ENCODE measurements at places on chromosomes 1 and 21. TPM values are rescaled to one million over a fixed set of nuclear protein-coding genes. Genes with fewer than 3 reads are reported as not detected.

DNA sequence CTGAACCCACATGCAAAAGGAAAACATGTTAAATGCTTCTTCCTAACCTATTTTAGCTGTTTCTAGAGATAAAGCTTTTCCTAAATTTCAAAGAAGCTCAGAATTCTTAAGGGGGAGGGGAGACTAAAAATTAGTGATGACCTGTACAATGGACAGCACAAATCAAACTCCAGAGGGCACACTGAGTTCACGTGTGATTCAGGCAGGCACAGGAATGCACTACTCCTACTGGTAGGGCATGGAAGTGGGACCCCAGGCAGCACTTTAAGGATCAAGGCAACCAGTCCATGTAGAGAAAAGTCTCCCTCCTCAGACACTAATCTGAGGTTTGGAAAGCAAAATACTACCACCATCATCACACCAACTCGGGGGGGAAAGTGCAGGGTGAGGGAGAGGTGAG, 31.3 kb upstream of the CLCA4 start:
- H3K27ac ChIP-seq: no peak overlapping the region
- H3K36me3 ChIP-seq: no peaks in the 10 kb centered on the region
- H3K4me3 ChIP-seq: no peak overlapping the region
- no peak for DNase-seq

GRCh38 chr1:119475866-119476439, 31.1 kb upstream of the HSD3B1 start:
- H3K27ac ChIP-seq: no peak overlapping the region
- no peak overlapping the region for H3K4me3 ChIP-seq
- H3K36me3 ChIP-seq: no peaks in the 10 kb centered on the region
- peaks cover 5% of the 10 kb centered on the region for H3K27me3 ChIP-seq

GRCh38 chr1:53657891-53658396, 81.0 kb downstream of the GLIS1 start:
- H3K27ac ChIP-seq: no peak overlapping the region
- no peak for DNase-seq
- H3K4me3 ChIP-seq: no peak overlapping the region
- H3K27me3 ChIP-seq: peaks cover 7% of the 10 kb centered on the region

Gene CD5L
- not detected for total RNA-seq

Gene APOBEC4
- total RNA-seq: not detected

Gene CFHR4
- not detected for total RNA-seq

Measured in glutamatergic neuron (in vitro differentiated cells).